ENCODE measurements at places on chromosomes 5 and 9.

DNA sequence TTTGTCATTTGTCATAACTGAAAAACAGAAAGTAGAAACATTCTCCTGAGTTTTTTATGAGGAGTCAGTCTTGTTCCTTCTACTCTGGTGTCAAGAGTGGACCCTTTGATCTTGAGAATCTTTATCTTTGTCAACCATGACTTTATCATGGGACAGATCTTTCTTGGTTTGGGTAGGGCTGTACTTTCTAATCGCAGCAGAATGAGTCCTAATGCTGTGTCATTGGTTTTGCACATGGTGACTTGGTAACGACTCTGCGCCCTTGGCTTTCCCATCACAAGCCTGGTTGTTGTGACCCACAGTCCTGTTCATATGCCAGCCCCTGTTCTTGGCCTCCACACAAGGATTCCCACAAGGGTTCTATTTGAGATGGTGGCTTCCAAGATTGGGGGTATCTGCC is 45.6 kb downstream of the AOPEP start:
- DNase-seq, result no peak

DNA sequence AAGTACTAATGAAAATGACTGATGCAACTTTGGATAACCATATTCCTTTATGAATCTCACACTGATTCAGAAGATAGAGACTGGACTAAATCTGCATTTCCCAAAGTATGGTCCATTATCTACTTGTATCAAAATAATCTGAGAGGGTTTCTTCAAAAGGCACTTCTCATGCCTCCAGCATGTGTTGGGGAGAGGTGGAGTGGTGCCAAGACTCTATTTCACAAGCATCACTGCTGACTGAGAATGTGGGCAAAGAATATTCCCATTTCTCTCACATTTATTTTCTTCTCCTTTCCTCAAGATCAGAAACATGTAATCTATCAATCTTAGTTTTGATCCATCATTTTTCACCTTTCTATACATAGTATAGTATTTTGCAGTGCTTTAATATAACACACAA is 135.4 kb downstream of the GABRB2 start:
- DNase-seq, result no peak

GRCh38 chr5:17406423-17406838 is 91.6 kb upstream of the TAF11L2 start:
- no peak for DNase-seq

DNA sequence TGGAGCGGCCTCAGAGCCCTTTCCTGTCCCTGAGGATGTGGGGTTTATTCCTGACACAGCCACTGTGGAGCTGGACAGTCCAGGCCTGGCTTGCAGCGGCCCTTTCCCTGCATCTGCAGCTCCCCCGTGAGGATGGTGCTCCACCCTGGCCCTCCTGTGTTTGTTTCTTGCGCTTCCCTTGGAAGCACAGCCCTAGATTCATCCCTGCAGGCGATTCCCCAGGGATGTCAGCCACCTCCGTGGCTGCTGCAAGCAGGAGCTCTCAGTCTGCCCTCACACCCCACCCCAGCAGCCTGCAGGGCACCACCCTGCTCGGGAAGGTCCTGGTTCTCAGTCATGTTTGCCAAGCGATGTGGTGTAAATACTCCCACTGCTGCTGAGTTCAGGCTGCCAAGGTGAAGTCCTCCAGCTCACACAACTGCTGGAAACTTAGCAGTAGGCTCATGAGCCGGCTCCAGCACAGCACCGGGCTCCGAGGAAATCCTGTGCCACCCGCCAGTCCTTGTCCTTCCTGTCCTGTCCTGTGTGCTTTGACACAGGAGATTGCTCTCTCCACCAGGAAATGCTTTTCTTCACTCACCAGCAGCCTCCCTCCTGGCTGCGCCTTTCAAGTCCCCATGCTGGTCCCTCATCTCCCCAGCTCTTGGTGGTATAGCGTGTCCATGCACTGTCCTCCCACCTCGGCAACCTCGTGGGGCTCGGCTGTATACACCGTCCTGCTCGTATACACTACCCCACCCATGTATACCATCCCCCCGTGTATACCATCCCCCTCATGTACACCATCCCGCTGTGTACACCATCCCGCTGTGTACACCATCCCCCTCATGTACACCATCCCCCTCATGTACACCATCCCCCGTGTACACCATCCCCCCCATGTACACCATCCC is 16.2 kb downstream of the ROPN1L start:
- DNase-seq, result no peak

DNA sequence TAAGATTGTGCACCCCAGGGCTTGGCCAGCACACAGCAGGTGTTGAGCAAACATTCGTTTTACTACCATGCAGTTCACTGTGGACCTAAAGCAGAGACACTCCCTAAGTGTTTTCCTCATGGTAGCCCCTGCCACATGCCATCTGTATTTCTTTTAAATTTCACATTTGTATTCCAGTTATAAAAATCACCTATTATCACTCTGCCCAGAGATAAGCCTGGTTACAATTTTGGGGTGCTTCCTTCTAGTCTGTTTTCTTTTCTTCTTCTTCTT is 10.9 kb upstream of the FIBCD1 start:
- no peak for DNase-seq
